NCI-H1417 (cell line): ENCODE measurements at places on chromosomes 5 and 9.

GRCh38 chr9:74691058-74691457 is 193.9 kb downstream of the RORB start:
- DNase-seq = no peak

GRCh38 chr5:172713113-172713808 is 57.7 kb downstream of the DUSP1 start:
- peak; percentile 21 for DNase-seq

GRCh38 chr9:120558454-120558853 is 21.5 kb downstream of the CDK5RAP2 start:
- no peak for DNase-seq

- DNase-seq = no peak
These were observed 79.3 kb downstream of the EPB41L4A start for GRCh38 chr5:112339761-112340160.

- peak; percentile 75 for DNase-seq
These were observed 92.1 kb downstream of the DAB2IP start for GRCh38 chr9:121743441-121744001.

- DNase-seq = no peak
These were observed 8.0 kb downstream of the BRD3 start for GRCh38 chr9:134059661-134060395.

DNA sequence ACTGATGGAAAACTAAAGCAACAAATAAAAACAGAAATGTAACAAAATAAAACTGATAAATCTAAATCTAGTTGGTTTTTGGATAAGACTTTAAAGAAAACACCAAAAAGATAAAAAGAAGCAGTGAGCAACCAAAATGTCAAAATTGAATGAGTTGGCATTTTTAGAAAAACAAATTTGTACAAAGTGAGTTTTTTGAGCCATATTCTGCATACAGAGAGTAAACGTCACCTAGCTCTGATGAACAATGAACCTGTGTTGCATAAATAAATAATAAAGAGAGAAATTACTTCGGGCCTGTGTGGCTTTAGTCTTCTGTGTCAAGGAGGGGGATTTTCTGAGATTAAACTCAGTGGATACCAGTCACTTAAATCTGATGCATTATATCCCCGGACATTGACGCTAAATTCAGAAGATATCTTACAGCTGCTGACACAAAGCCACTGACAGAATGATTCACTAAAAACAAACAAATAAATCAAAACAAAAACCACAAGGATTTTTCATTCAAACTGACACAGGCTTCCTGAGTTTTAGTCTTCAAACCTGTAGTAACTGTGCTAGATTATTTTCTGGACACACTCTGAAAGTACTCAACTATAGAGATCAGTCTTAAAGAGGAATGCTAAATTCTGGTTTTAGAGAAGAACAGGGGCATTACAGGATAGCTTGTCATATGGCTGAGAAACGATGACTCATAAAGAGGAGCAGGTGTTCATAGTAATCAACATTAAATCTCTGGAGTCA is 403.5 kb upstream of the ST8SIA4 start:
- DNase-seq = no peak

- no peak for DNase-seq
These were observed 9.7 kb upstream of the CEL start for GRCh38 chr9:133051966-133052539.

DNA sequence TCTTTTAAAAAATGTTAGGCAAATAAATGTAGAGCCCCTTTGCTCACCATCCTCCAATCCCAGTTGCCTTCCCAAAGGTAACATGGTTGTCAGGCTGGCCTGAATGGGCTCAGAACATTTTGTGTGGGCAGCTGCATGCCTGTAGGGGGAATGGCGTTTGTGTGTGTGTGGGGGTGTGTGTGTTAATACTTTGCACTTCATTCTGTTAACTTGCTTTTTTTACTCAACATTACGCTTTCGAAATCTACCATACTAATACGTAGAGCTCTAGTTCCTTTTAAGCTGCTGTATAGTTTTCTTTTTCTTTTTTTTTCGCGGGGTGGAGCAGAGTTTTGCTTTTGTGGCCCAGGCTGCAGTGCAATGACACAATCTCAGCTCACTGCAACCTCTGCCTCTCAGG is 14.0 kb downstream of the MYOZ3 start:
- no peak for DNase-seq

GRCh38 chr5:6601271-6601670 is 31.6 kb downstream of the NSUN2 start:
- no peak for DNase-seq

DNA sequence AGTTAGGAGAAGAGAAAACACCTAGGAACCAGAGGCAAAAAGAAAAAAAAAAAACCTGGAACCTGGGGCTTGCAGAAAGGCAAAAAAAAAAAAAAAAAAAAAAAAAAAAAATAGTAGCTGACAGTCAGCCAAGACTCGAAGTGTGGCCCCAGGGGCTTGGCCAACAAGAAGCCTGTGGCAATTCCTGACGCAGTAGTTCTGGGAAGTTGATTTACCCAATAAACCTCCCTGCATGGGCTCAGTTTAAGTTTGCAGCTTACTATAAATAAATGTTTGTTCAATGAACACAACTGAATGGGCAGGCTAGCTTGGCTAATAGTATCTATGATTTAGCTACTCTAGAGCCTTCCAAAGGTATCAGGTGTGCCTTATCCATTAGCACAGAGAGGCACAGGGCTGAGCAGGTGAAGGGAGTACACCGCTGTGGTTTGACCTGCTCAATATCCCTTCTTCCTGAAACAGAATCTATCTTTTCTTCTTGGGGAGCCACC is 21.3 kb upstream of the GLRX start:
- DNase-seq = no peak

DNA sequence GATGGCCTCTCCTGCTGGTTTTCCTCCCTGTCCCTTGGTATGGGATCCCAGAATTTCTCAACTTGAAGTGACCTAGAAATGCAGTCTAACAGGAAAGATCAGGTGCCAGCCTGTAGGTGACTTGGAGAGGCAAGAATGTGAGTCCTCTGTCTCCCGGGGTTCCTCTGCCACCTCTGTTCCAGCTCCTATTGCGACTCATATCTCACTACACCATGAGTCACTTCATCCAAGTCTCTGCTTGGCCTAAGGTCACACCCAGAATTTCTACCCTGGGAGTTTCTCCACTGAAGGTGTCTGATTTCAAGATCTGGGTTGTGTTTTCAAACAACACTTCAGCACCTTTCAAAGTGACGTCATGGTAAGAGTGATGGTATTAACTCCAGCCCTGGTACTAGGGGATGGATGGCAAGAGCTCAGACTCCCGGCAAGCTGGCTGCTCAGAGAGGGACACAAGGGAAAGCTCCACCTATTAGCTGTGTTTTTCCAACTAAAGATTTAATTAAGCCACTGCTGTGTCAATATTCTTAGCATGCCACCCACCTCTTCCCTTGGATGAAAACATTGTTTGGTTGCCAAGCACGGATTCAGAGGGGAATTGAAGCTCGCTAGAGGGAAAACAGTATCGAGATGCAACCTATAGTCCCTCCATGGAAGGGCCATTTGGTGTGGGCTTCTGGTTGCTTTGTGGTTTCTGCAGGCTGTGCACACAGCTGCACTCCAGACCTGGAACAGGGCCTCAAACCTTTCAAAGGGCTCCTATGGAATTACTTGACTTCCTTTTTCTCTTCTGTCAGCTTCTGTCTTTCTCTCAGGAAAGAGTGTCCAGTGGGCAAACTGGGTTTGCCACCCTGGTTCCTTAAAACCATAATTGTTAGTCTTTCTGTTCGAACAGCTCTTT is 205.7 kb downstream of the GAS1 start:
- DNase-seq = no peak

DNA sequence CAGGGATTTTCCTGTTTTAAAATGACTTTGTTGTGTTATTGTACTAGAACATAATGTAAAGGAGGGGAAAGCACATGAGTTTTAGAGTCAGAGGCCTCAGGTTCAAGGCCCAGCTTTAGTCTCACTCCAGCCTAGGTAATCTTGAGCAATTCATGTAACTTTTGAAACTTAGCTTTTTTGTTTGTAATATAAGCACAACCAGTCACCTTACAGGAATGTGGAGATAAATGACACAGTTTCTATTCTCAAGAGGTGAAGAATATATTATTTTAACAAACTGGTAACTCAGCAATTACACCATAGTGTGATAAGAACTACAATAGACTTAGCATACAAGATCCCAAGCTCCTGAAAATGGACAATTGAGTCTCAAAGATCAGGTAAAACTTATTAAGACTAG is 51.2 kb downstream of the ADAMTS19 start:
- DNase-seq = no peak

GRCh38 chr9:5646116-5646515 is 17.2 kb downstream of the RIC1 start:
- DNase-seq = no peak

DNA sequence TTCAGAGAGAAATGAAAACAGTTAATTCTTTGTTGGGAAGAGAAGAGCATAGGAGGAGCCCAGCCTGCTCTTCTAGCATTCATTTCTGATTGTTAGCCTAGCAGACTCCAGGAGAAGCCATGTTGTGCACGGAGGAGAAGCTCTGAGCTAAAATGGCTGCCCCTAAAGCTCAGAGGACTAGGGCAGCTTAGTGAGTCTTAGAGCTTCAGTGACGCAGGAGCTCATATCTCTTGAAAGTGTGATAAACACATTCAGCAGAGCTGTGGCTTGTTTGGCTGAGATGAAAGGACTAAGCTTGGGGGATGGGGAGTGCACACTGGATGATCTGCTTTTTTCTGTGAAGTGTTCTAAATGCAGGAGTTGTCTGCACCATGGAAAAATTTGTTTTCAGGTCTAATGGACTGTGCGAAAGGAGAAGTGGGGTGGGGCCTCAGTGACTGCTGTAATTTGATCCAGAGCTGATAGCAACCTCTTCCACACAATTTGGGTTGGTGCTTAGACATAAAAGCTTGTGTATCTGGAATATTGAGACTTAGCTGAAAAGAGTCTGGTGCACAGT is 58.5 kb downstream of the ZNF462 start:
- DNase-seq = no peak

DNA sequence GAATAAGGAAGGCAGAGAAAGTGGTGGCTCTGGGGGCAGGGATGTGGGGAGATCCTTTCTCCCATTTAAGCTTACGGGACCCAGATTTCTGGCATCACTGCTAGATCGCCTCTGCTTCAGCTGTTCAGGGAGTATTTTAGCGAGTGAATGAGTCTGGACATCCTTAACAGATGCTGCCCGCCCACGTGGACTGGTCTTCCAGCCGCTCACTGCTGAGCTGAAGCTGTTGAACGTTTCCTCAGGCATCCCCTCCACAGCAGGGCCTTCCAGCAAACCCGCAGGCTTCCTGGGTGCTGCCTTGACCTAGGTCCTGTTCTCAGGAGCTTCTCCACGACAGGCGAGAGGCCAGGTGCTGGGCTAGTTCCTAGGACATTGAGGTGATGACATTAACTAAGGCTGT is 144.4 kb upstream of the EFNA5 start:
- DNase-seq = no peak

DNA sequence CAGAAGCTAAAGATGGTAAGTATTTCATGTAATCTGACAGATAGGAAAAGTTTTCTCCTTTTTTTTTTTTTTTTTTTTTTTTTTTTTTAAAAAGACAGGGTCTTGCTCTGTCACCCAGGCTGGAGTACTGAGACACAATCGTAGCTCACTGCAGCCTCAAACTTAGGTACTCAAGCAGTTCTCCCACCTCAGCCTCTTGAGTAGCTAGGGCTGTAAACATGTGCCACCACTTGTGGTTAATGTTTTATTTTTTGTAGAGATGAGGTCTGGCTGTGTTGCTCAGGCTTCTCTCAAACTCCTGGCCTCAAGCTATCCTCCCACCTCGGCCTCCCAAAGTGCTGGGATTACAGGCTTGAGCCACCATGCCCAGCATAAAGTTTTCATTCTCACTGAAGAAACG is 17.8 kb downstream of the CDK7 start:
- DNase-seq = no peak

GRCh38 chr9:129775448-129775798 is 22.6 kb upstream of the PTGES start:
- no peak for DNase-seq

- DNase-seq = no peak
These were observed 1503.4 kb upstream of the WWC1 start for GRCh38 chr5:166788050-166788449.

- DNase-seq = no peak
These were observed 695.1 kb downstream of the TAF11L14 start for GRCh38 chr5:18329328-18329727.

GRCh38 chr5:14166437-14166836 is 23.3 kb downstream of the TRIO start:
- no peak for DNase-seq

GRCh38 chr9:130304116-130304515 is 38.6 kb downstream of the HMCN2 start:
- no peak for DNase-seq

GRCh38 chr5:171386861-171387344 is 746 bp upstream of the NPM1 start:
- DNase-seq = no peak

GRCh38 chr9:34211395-34211794 is 32.6 kb downstream of the UBAP1 start:
- no peak for DNase-seq

DNA sequence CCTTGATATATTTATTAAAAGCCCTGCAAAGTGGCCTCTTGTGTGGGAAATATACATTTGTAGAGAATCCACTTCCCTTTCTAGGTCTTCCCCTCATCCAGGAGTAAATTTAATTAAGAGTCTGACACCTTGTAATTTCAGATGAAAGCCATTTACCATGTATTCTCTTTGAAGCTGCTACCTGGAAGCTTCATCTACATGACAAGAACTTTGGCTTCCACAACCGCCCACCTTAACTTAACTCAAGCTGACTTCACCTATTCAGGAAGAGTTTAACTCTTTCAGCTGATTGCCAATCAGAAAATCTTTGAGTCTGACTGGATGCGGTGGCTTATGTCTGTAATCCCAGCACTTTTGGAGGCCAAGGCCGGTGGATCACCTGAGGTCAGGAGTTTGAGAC is 899.9 kb downstream of the TAF11L14 start:
- no peak for DNase-seq

DNA sequence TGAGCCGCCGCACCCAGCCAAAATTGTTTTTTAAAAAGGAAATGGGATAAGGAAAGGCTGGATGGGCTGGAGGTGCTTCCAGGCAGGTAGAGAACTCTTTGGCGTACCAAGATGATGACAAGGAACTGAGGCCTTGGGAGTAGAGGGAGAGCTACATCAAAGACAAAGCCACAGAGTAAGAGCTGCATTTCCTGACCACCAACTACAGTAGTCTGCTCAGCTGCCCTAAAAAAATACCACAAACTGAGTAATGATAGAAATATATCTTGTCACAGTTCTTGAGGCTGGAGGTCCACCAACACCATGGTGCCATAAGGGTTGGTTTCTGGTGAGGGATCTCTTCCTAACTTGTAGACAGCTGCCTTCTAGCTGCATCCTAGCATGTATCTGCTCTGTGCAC is 8.2 kb downstream of the OR1K1 start:
- DNase-seq = no peak

DNA sequence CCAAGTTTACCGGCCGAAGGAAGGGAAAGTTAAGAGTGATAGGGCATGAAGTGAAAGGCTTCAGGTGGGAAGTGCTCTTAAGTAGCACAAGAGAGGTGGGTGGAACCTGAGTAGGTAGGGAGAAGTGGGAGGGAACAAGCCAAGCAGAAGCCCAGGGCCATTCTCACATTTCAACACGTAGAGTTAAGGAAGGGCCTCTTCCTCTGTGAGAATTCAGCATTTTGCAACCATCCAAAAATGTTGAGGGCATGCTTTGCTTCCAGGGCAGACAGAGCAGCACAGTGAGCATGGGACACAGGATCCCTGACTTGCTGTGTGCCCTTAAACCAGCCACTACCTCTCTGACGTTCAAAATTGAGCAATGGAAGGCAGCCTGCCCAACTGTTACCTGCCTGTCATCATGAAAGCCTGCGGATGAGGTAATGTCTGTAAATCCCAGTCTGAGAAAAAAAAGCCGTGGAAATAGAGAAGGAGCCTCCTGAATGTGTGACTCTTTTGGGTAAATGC is 3.3 kb downstream of the CYFIP2 start:
- peak; percentile 68 for DNase-seq
